ENCODE measurements at places on chromosomes 13 and 19.

- no peak for DNase-seq
Measured at GRCh38 chr13:38321654-38322053, 28.0 kb upstream of the UFM1 start.

GRCh38 chr13:42581427-42581826, 7.5 kb downstream of the TNFSF11 start:
- DNase-seq = no peak

DNA sequence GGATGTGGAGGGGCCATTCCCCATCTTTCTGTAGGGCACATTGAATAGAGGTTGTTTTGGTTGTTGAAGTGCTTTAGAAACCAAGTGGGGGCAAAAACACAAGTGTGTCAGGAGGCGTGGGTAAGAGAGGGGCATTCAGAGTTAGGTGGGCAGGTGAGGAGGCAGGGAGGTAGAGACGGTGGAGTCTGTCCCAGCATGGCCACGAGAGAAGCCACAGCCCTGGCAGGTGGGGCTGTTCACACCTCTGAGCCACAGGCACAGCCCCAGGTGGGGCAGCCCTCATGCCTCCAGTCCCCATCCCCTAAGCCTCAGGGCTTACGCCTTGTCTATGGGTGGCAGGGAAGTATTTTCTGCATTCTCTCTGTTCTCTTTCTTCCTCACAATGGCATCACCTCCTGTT, 43.7 kb downstream of the KCTD15 start:
- DNase-seq = no peak

- no peak for DNase-seq
Measured at GRCh38 chr13:40101708-40102359, 446.4 kb downstream of the COG6 start.

DNA sequence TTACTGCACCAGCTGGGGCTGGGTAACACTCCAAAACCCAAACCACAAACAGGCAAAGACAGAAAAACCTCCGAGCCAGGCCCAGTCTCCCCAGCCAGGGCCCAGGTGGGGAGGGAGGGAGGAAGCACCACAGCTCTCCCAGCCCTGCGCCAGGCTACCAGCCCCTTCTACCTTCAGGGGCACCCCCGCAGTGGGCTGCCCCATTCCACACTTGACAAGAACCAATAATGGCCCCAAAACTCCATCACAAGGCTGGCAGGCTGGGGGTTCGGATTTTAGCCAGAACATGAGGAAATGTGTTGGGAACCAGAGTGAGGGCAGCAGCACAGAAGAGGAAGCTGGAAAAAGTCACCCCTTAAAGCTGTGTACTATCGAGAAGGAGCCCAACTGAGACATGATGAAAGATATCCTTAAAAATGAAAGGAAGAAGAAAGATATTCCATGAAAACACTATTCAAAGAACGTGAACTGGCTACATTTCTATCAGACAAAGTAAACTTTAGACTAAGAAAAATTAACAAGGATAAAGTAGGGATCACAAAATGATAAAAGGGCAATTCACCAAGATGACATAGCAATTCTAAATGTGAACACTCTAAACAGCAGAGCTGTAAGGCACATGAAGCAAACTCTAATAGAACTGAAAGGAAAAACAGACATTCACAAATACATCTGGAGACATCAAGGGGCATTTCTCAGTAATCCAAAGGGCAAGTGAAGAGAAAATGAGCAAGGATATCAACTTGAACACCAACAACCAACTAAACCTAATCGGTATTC, 12.9 kb downstream of the TUBGCP3 start:
- no peak for DNase-seq

DNA sequence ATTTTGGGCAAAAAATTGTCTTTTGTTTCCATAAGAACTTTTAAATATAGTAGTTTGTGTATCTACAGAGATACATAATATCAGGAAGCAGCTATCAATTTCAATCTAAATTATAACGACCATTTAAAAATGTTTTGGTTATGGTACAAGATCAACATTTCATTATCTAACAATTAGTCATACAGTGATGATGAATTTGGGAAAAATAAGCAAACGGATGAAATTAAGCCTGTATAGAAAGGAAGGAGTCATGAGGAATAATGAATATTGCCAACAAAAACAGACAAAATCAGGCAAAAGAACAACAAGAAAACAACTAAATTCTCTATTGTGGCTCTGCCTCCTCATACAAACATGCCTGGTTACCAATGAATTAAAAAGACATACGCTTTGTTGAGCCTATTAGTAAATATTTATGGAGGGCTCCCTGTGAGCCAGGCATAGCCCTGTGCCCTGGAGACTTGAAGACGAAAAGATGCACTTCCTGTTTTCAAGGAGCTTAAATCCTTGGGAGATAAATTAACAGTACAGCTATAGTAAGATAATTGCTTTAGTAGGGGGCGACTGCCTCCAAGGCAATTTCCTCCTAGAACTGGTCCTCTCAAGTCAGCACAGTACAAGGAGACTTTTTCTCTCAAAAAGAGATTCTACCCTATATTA, 73.0 kb downstream of the NALCN start:
- DNase-seq = no peak

GRCh38 chr13:114143806-114144605, 11.6 kb upstream of the RASA3 start:
- DNase-seq = no peak

GRCh38 chr19:14516746-14517438, 1.3 kb downstream of the DNAJB1 start:
- DNase-seq = no peak

- no peak for DNase-seq
Measured at GRCh38 chr13:75417012-75417384, 65.0 kb downstream of the TBC1D4 start.

DNA sequence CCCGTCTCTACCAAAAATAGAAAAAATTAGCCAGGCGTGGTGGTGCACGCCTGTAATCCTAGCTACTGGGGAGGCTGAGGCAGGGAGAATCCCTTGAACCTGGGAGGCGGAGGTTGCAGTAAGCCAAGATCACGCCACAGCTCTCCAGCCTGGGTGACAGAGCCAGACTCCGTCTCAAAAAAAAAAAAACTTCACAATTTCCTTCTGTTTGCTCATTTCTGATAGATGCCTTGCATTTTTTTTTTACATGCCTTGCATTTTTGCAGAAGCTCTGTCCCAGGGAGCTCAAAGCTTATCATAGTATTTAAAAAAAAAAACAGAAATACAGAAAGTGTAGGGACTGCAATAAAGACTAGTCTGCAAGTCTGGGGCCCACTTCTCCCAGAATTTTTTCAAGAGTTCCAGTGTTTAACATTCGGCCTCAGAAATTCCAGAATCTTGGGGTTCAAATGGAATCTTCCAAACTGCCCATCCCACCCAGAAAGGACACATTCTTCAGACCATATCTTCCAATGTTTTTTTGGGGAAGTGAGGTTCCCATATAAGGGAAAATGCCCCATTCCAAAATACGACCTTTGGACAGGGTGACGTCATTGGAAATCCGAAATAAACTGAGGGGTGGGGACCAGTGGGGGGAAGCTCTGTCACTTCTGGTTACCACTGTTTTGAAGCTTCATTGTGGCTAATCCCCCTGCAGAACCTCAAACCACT, 17.2 kb upstream of the RAB8A start:
- DNase-seq = no peak

DNA sequence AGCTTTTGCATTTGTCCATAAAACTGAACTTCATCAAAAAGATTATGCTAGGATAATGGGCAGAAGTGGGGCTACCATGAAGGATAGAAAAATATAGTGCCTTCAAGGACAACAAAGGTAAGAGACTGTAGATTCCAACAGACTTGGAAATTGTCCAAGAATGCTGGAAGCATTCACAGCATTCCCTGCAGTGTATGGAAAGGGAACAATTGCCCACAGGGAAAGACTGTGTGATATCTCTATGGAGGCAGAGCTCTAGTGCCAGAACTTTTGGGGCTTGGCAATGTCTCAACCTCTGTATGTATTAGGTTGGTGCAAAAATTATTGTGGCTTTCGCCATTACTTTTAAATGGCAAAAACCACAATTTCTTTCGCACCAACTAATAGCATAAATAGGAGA, 1598.8 kb upstream of the MIR17HG start:
- no peak for DNase-seq

GRCh38 chr19:24000656-24001055, 86.0 kb downstream of the ZNF726 start:
- DNase-seq = no peak

DNA sequence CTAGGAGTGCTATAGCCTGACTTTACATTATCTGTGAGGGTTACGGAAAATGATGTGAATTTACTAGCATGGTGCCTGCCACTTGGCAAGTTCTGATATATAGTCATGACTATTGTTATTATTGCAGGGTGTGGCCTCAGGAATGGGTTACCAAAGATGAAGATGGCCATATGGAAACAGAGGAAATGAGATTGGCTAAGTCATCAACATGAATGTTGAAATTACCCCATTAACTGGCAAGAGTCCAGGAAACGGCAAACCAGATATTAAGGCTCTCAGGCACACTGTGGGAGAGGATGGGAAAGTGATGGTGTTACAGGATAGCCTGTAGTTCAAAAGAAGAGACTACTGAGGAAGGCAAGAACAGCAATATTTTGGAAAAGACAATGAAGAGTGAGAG, 183.3 kb downstream of the KCNRG start:
- no peak for DNase-seq

DNA sequence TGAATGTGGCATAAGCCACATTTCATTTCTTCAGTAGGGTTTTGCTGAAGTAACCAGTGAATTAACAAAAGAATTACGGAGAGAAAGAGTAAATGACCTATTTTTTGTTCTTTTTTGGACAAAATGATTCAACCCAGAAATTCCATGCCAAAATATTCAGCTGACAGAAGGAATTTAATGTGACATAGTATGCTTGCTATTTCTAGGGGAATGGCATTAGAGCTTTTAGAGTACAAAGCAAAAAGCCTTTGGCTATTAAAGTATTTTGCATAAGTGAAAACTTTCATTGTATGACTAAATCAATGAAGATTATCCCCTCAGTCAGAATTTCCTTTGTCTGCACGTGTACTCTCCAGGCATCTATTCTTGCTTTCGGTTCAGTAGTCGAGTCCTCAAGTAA, 465.3 kb downstream of the COG6 start:
- DNase-seq = no peak

GRCh38 chr19:48400018-48400742, 6.7 kb downstream of the GRIN2D start:
- DNase-seq = peak; percentile 27

DNA sequence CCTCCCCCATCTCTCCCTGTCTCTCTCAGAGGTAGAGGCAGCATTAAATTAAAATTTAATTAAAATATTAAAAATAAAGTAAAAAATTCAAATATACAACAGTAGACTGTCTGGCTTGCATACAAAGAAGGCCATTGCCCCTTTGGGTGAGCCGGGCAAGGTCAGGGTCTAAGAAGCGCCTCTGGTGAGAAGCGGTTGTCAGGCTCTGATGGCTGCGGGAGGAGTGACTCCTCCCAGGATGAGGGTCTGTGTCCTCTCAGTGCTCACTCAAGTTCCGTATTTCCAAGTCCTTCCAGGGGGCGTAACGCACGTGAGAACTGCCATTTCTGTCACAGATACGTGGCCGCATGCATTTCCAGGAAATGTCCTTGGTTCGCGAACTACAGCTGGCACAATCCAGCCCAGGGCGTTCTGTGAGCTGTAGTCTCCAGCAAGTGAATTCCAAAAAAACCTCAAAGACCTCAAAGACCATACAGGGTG, 737 bp upstream of the ZNF181 start:
- no peak for DNase-seq

DNA sequence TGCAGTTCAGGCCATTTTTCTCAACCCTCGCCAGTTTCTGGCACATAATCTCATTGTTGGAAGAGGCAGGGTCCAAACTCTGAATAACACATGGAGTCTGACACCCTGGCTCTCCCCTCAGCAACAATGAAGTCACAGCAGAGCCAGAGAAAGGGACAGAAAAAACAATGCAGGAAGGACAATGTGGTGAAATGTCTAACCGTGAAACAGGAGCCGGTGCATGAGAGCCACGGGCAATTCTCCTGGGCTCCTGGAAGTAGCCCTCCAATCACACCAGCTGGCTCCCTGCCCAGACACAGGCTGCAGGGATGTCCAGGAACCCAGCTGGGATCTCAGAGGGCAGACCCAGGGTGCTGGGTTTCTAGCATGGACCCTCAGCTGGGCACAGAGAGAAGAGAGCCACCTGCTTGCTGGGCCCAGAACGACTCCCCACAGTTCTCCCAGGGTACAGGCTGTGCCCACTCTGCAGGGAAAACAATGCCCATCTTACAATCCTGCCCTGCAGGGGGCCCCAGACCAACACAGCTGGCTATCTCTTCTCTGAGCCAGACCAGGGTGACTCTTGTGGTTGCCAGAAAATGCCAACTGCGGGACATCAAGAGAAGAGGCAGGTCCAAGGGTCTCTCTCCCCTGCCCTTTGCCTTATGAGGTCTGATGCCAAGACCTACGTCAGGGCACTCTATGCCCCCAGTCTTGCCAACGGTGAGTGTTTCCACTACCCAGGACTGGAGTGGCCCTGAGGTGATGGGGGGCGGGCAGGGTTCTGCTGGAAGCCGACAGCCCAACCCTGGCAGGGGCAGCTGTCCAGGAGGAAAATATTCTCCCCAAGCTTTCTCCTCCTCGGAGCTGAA, 64.5 kb downstream of the CEBPG start:
- DNase-seq = peak; percentile 73

GRCh38 chr13:89214185-89214584, 1543.0 kb downstream of the SLITRK5 start:
- DNase-seq = no peak

DNA sequence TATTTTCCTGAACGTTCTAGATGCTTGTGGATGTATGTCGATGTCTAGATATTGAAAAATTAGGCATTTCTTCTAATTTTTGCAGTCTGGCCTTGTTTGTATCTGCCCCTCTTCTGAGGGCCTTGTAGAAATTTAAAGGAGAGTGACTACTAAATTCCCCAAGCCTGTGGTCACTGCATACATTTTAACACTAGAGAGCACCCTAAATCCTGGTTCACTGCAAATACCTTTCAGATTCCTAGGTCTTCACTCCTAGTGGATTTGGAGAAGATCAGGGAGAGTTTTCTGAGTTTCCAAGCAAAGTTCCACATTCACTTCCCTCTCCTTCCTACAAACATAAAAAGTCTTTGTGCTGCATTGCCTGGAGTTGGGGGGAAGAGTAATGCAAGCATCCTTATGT, 1272.5 kb downstream of the OLFM4 start:
- DNase-seq = no peak

DNA sequence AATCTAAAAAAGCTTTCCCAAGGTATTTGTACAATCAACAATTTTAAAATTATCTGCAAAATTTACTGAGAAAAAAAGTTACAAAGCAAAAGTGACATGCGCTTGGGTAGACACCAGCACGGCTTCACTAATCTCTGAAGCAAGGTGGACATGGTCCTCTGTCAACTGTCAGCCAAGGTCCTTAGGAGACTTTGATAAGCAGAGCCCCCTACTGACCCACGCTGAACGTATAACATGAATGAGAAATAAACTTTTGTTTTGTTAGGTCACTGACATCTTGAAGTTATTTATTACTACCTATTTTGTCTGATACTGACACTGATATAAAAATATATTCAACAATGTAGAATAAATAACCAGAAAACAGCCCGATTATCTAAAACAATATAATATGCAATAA, 100.7 kb upstream of the OBI1 start:
- no peak for DNase-seq

All from NCI-H1092 treated with DMSO at 0.1 percent for 48 hours (cell line).